ENCODE measurements at places on chromosomes 13 and 19.

DNA sequence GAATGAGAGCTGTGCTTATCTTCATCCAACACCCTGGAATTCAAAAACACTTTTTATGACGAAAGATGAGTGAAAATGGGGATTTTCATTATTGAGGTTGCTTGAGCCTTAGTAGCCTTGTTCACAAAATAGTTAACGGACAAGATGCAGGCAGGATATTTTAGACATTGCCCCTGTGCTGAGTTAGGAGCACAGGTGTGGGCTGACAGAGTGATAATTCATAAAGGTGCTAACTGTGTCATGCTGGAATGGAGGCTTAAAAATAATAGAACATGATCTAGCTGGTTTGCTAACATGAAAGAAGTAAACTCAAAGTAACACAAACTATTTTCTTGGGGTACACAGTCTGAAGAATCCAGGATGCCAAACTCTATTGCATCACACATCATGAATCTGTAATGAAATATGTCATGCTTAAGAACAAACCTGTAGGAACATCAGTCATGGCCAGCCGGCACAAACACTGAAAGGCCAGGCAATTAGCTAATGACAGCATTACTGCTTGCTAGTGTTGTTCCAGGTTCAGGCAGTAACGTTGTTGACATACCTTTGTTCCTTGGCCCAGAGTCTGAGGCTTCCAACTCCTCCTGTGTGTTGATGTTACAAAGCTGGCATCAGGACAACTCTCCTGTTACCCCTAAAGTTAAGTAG is 55.3 kb downstream of the FRY start:
- DNase-seq, result no peak

GRCh38 chr13:79917628-79918027 is 423.3 kb downstream of the SPRY2 start:
- no peak for DNase-seq

DNA sequence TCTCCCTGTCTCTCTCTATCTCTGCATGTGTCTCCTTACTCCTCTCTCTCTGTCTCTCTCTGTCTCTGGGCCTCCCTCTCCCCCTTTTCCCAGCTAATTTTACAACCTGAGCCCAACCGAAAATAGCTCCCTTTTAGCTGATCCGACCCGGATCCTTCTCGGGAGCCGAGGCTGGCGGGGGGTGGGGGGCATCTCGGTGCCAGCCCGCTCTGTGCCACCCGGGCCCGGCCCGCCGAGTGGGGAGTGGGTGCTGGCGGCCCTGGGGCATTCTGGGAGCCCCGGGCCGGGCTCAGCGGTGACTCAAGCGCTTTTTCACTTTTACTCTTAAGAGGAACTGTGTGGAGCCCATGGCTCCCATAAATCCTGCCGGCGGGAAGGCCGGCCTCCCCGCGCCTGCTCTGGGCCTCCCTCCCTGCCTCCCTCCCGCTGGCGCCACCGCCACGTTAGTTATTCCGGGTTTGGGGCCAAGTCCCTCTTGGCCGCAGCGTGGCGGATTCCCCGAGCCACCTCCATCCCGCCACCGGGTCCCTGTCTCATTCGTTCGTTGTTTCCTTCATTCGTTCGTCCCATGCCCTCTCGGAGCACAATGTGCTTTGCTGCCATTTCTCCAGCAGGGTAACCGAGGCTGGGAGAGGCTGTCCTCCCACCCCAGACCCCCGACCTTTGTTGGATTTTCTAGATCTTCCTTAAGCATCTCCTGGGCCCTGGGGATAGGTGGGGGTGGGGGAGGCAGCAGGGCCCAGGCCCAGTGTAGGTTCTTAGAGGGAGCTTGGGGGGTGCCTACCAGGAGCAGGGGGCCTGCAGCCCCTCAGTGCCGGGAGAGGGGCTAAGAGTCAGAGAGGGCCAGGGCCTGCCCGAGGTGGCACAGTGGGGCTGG is 3.2 kb downstream of the NFIC start:
- no peak for DNase-seq

DNA sequence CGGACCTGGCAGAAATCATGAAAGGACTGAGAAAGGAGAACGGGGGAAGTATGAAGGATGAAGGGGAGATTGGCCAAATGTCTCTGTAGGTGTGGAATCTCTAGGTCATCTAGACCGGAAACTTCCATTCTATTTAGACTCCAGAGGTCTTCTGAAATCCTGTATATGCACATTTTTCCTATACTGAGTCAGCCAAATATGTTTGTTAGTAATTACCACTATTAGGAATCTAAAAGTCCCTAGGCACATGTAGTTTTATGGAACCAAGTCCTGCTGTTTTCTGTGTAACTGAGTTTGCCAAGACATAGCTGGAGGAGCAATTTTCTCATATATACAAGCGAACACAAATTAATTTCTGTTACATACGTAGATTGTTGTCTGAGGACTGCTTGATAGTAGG is 498.1 kb downstream of the GPC5 start:
- DNase-seq, result no peak

DNA sequence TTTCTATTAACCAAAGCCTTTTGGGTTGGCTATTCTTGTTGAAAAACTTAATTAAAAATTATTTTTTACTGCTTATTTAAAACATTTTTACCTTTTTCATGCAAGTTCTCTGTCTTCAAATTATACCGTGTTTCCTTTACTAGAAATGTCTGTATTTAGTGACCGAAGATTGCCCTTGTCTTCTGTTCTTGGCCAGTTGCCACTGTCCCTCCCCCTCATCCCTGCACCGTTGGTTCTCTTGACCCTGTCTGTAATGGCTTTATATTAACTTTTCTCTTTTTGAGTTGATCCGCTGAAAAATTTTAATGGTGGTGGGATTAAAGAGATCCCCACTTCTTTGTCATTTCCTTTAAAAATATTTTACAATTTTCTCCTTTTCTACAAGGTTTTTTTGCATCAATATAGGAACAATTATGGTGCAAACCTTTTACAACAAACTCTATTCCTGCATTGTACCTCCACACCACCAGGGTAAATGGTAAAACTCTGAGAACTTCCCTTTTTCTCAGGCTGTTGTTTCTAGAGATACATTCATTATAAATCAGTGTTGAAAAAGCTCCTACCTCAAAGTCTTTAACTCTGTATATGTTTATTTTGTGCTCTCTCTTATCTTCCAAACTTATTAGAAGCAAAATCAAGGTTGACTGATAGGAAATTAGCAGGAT is 12.9 kb upstream of the RNF113B start:
- no peak for DNase-seq

GRCh38 chr19:39133431-39134270 is 8.1 kb downstream of the PAK4 start:
- no peak for DNase-seq

DNA sequence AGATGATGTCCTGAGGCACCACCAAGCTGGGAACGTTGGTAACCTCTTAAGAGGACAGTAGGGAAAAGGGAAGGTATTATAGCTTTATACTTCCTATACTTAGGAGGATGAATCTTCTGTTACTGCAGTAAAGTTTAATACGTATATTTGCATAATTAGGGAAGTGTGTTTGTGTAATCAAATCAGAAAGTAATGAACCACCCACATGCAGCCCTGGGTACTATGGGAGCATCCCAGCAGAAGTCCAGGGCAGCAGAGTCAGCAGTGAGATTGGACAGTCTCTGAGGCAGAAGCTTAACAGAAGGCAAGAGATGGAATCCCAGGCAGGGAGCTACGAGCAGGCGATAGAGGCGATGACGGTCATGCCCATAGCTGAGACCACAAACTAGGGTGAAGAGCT is 12.5 kb downstream of the SAFB start:
- DNase-seq, result no peak

DNA sequence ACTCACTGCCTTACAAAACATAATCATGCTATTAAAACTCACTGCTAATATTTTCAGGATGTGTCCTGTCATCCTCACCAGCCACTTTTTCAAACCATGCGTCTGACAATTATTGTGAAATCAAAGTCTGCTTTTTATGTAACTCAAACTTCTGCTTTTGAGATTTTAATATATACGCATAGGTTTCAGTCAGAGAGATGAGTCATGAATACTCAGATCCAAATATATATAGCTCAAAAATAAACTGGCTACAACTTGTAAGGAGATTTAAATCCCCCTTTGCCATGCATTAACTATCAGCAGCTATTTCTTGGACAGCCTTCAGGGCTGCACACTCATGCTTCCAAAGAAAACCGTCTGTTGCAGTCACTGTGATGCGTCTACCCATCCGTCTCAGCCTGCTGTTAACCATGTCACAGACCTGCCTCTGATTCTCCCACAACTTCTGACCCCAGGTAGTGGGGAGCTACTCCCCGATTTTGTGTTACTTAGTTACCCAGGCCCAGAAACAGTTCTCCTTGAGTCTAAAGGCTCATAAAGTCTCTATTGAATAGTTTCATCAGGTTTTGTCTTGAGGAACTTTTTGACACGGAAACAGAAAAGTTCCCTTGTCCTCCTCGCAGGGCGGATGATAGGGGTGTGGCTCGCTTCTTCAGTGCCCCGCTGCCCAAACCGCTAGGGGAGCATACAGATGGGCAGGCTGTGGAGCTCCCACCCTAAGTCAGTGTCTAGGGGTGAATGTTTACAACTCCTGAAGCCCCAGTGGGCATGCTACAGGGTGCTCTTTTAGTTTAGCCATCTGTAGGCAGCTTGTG is 33.8 kb upstream of the SGCG start:
- no peak for DNase-seq

DNA sequence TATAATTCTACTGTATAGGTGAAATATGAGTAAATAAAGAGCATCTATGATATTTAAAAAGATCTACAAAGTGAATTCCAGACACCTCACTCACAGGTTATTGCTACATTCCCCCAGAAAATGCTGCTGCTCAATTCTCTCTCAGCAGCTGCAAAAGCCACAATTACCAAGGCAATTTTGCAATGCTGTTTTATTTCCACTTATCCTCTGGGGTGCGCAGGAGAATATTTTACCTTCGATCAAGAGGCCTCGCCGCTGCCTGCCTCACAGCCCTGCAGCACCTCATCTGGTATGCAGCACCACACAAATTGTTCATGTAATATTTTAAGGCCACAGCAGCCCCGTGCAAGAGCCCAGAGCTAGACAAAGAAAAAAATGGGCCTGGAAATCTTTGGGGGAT is 333.2 kb downstream of the DNAJC15 start:
- DNase-seq, result no peak

DNA sequence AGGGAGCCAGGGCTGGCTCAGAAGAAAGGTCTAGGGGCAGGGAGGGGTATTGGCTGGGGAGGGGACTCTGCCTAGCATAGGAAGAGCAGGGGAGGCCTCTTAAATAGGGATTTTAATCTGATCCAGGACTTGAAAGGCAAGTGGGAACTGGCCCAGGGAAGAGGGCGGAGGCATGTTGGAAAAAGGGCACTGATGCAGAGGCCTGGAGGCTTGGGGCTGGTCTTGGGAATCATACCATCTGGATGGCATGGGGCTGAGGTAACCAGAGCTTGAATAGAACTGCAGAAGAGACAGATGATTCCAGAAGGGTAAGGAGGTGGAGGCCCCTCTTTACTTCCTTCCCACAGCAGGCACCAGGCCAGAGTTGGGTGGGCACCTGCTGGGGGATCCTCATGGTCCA is 29.1 kb downstream of the CERS4 start:
- no peak for DNase-seq

DNA sequence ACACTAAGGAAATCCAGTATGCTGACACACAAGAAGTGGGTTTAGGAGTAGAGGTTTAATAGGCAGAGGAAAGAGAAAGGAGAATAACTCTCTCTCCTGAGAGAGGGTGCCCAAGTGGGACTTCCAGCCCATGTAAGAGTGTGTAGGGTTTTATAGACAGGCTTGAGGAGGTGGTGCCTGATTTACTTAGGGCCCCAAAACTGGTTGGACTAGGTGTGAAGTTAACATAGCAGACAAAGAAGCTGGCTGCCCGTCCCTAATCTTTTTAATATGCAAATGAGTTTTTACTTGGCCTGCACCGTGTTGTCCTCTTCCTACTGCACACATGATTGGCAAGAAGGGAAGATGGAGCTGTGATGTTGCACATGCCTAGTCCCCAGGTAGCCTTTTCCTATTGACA is 752.5 kb upstream of the SLITRK5 start:
- no peak for DNase-seq

DNA sequence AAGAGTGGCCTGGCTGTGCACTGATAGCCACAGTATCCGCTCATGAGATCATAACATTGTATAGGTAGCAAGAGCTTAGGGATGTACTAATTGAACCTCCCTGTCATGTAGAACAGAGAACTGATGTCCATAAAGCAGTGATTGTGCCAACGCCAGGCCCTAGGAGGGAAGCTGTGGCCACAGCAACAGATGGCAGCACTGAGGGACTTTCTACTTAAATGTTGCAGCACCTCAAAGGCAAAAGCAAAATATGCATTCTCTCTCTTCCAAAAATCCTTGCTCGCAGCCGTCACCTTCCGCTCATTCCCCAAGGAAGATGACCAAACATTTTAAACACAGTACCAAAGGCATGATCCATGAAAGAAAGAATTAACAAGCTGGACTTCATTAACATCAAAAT is 32.3 kb downstream of the COL4A1 start:
- DNase-seq, result no peak

GRCh38 chr13:108220041-108220440 is 1.8 kb downstream of the ABHD13 start:
- no peak for DNase-seq

DNA sequence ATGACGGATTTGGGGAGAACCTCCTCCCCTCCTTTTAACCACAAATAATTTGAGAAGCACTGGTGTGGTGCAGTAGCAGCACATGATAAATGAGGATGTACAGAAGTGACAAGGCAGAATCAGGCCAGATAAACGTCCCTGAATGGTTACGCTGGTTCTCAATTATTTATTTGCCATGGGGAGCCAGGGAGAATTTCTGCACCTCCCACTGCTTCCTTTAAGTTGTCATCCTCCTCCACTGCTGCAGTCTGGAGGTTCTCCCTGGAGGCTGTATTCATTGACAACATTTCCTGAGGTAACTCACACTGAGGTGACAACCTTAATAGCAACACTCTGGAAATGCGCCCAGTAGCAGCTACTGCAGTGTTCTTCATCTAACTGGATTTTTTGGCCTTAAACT is 308.9 kb upstream of the SLITRK1 start:
- no peak for DNase-seq

- no peak for DNase-seq
Observed at GRCh38 chr19:38285567-38285966, 18.5 kb upstream of the C19orf33 start.

DNA sequence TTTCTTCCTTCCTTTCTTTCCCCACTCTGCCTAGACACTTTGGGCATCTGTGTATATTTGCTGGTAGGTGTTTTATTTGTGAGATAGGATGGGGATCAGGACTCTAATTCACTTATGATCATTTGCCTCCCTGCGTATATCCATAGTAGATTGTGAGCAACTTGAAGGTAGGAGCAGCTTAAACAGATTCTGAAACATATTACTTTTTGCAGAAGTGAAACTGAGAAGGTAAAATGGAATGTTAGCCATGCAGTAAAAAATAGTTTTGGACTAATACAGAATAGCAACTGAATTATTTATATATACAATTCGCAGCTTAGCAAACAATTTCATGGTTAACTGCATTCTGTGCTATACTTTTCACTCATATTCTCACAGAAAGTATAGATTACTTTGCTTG is 38.7 kb downstream of the RNF6 start:
- no peak for DNase-seq

GRCh38 chr19:49875857-49876421 is 1.2 kb downstream of the AKT1S1 start:
- peak; percentile 52 for DNase-seq

GRCh38 chr19:44593294-44593693 is 20.1 kb upstream of the IGSF23 start:
- no peak for DNase-seq

All from occipital lobe (tissue), 3 donors.